Activated T-cell treated with anti-CD3 and anti-CD28 coated beads, Interleukin-2, amount 50 U/mL, for 24 hours (primary cell): ENCODE measurements at places on chromosomes 3 and 15.

DNA sequence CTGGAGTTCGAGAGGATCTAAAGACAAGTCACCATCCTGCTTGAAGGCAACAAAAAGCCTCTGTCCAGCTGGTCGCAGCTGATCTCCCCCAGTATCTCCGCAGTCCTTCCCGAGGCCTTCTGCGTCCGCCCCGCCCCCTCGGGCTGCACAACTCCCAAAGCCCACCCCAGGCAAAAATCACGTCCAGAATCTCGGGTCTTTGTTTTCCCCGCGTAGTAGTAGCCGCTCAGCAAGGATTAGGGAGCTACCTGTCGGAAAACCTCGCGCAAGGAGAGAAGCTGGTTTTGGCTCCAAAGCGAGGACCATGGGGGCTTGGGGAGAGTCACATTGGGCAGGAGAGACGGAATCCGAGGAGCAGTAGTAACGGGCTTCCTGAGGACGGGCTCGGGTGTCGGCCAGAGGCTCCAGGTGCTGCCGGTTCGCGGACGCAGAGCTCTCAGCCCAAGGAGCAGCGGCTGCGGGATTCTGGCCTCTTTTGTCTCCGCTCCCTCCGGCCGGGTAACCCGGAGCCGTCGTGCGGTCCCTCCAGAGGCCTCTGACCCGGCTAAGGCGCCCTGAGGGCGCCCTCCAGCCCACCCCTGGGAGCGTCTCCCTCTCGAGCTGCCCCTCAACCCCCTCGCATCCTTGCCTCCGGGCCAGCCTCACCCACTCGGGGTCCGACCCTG lies 401 bp downstream of the ZSCAN29 start:
- no peak for DNase-seq

GRCh38 chr3:125594581-125595011 lies 701 bp downstream of the OSBPL11 start:
- peak; percentile 34 for DNase-seq

- no peak for DNase-seq
Measured at GRCh38 chr15:80328496-80328895, 75.7 kb upstream of the ARNT2 start.

- no peak for DNase-seq
Measured at GRCh38 chr15:92947071-92947730, 47.1 kb downstream of the CHD2 start.

GRCh38 chr15:50790778-50791453 lies 25.4 kb upstream of the SPPL2A start:
- no peak for DNase-seq

GRCh38 chr15:85976986-85977385 lies 102.7 kb upstream of the AGBL1 start:
- no peak for DNase-seq

DNA sequence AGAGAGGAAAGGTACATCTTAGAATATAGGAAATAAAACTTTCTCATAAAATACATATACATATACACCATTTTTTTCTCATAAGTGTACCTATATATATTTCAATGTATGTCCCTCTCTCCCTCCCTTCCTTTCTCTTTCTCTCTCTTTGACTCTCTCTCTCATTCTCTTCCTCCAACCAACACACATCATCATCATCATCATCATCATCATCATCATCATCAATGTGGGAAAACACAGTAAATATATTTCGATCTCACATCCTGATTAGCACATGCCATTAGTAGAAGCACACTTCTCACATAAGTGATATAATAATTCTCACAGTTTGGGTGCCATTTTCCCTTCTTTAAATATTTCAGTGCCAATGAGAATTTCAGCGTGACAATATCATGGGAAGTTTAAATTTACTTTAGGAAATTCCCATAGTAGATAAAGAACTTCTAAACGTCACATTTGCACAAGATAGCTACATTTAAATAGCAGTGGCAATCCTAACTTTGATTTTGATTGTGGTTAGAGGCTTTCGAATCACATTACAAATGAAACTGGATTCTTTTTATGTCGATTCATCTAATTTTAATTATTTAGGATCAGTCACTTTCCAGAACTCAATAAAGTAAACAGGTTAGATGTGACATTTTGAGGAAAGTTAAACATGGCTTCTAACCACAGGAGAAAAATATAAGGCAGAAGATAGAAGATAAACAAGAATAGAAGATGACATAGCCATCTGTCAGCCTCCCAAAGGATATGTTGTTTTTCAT lies 33.0 kb upstream of the ACTC1 start:
- DNase-seq, result no peak

- DNase-seq, result no peak
Measured at GRCh38 chr3:183493296-183494045, 62.0 kb downstream of the KLHL6 start.

GRCh38 chr3:28575100-28575745 lies 226.6 kb upstream of the AZI2 start:
- no peak for DNase-seq

DNA sequence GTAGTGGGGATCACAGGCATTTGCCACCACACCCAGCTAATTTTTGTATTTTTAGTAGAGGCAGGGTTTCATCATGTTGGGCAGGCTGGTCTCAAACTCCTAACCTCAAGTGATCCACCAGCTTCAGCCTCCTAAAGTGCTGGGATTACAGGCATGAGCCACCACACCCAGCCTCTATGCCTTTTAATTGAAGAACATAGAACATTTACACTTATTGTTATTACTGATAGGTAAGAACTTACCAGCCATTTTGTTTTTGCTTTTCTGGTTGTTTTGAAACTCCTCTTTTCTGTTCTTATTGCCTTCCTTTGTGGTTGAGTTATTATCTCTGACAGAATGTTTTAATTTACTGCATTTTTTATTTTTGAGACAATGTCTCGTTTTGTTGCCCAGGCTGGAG lies 29.2 kb downstream of the PCNP start:
- no peak for DNase-seq

DNA sequence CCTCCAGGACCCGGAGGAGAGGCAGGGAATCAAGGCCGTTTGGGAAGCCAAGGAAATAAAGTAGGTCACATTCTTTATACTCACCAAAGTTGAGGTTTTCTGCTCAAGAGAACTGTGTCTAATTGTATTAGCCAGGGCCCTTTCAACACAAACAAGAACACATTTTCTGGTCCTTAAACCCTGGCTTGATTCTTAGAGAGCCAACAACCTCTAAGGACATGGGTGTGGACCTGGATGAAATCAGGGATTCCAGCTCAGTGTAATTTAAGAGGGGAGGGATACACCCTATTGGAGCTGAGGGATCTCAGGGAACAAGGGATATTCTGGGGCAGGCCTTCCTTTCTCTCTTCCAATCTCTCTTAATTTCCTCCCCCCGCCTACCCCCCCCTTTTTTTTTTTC lies 104.8 kb downstream of the COL6A6 start:
- DNase-seq, result no peak

- DNase-seq, result no peak
Measured at GRCh38 chr15:59447367-59447766, 9.4 kb downstream of the FAM81A start.

- no peak for DNase-seq
Measured at GRCh38 chr3:142886940-142887339, 1.9 kb downstream of the PCOLCE2 start.

DNA sequence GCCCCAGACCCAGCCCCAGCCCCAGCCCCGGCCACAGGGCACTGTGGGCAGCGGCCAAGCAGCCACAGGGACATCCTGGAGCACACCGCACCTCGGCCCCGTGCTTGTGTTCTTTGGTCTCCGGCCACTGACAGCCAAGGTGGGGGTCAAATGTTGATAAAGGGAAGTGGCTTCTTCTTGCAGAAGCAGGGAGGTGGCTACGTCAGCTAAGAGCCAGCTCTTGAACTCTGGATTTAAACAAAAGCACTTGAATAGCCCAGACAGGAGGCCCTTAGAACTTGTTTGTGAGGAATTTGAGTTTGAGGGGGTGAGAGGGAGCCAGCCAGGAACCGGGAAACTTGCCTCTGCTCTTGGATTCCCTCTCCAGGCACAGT lies 135.8 kb upstream of the ABHD17C start:
- DNase-seq, result no peak

DNA sequence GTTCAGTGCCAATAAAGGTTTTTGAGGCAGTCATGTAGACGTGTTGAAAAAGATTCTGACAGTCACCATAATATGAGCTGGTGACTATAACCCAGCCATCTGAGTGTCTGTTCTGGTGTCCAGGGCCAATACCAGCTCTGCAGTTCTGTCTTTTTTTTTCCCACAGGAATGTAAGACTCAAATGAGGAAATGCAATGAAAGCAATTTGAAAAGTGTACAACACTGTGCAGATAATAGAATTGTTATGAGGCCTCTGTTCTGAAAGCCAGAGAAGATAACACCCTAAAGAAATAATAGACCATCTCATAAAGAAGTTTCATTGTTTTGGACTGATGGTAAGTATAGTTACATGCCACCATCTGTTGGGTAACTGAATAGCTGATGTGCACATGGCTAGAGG lies 57.1 kb downstream of the CLDN1 start:
- DNase-seq, result no peak

DNA sequence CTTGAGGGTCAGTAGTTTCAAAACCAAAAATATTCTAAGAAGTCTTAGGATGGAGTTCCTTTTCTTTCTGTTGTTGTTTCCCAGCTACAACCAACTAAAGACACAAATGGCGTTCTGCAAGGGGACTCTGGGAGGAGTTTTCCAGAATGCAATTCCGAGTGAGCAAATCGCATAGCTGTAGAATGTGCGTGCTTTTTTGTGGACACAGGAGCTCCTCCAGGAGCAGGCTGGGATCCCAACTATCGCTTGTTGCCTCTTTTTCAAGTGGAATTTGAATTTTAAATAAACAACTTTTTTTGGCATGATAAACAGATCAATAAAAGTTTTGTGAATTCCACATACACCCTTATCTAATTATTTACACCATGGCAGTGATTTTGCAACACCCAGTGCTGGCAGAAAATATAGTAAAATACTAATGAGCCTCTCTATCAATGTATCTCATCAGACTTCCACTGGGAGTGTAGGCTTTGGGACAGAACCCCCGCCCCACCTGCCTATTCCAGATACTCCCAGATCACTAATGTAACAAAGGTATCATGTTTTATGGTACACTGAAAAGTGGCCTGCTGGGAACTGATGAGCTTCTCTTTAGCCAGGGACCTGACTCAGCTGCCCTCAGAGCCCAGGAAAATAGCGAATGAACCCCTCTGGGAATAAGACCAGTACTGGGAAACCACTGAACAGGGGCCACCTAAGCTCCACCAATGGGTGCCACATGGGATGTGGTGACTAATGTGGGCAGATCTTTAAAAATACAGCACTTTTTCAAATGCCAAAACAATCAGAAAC lies 66.4 kb downstream of the LMCD1 start:
- no peak for DNase-seq

- DNase-seq, result peak; percentile 74
Measured at GRCh38 chr3:184155644-184156521, 706 bp downstream of the DVL3 start.

DNA sequence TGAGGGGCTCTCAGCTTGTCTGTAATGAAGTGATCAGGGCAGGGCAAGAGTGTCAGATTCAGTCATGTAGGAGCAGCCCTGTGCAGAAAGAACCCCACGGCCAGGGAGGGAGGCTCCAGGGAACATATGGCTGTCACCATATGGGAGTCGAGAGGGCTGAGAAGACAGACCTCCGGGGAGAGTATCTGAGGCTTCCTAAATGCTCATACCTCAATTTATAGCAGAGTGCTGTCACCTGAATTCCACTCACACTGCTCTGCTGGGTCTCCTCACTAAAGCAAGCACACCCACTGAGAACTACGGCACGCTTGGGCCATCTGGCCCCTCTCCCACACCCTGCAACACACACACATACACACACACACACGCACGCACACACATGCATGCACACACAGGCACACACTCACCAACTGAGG lies 92.3 kb upstream of the TJP1 start:
- no peak for DNase-seq

DNA sequence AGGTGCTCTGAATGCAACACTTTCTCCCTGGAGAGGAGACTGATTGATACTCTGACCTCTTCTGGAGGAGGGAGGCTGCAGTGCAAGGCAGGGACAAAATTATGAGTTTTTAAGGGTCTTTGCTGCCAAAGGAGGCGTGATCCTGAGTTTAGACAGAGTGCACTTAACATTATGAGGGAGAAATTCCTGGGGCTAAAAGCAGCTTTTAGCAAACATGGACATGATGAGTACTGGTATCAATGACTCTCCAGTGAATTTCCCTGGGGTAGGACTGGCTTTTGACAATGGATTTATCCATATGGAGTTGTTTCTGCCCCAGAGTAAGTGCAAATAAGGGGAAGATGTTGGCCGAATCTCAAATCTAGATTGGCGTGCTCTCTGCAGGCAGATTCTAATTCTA lies 133.1 kb downstream of the THSD4 start:
- no peak for DNase-seq

DNA sequence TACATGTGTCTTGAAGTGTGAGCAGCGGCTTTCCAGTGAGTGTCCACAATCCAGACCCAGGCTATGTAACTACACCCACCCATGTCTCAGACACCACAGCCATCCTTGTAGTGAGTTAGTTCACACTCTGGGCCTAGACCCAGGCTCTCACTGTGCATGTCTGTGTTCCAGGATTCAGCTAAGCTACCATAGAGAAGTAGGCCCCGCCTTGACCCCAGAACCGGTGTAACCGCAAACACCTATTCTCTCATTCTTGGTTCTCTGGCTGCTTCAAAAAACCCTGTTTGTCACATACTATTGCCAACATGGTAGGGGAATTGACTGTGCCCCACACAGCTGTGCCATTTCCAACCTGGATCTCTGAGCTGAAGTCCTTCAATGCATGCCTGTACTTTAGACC lies 560.6 kb downstream of the RSL24D1 start:
- no peak for DNase-seq

- no peak for DNase-seq
Measured at GRCh38 chr3:134362670-134363380, 11.4 kb downstream of the AMOTL2 start.

- no peak for DNase-seq
Measured at GRCh38 chr15:35937380-35937779, 391.4 kb upstream of the DPH6 start.

GRCh38 chr3:57150113-57150581 lies 15.0 kb downstream of the IL17RD start:
- DNase-seq, result no peak

DNA sequence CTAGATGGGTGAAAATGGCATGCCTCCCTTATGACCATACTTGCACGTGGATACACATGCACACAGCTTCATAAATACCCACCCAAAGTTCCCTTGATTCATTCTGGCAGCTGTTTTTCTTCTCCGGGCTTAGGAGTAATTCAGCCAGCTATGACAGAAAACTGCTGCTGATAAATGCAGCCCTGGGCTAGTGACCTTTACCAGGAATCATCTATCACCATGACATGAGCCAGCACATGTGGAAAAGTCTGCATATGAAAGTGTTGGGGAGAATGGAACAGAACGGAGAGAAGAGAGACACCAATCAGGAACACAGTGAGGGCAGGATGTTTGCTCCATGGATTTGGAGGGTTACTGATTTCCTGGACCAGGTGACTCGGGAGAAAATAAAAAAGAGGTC lies 706.3 kb downstream of the PDCD6IP start:
- DNase-seq, result no peak

GRCh38 chr15:59587085-59587826 lies 24.3 kb upstream of the GCNT3 start:
- no peak for DNase-seq
